ENCODE measurements at places on chromosomes 6 and 20.
A peak's percentile ranks its signal among the peaks of the same experiment; 100 is the strongest.

GRCh38 chr6:100472674-100473073 lies 8.0 kb upstream of the SIM1 start:
- DNase-seq = peak; percentile 34

DNA sequence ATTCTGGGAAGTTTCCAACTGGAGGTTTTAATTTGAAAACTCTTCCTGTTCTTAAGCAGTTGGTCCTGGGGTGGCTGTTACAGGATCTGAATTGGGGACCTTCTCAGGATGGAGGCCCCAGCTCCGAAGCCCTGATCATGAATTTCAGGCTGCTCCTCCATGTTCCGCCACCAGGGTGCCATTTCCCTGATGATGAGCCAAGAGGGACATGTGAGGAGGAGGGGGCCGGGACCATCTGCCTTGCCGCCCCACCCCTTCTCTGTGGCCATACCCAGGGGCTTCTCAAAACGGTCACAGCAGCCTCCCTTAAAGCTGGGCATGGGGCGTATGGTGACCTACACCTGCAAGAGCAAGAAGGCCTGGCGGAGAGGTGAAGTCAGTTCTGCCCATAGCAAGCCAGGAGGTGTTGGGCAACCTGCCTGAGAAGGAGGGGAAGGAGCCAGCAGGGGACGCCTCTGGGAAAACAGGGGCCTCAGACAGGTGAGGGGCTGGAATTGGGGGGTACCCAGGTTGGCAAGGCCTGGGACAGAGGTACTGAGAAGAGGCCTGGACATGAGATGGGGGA lies 3.6 kb upstream of the BAK1 start:
- DNase-seq = no peak

- peak; percentile 30 for DNase-seq
Measured at GRCh38 chr20:11274141-11274594, 600.4 kb upstream of the JAG1 start.

GRCh38 chr20:11966186-11966585 lies 48.5 kb downstream of the BTBD3 start:
- no peak for DNase-seq

- DNase-seq = no peak
Measured at GRCh38 chr20:49483018-49483695, 689 bp upstream of the KCNB1 start.

DNA sequence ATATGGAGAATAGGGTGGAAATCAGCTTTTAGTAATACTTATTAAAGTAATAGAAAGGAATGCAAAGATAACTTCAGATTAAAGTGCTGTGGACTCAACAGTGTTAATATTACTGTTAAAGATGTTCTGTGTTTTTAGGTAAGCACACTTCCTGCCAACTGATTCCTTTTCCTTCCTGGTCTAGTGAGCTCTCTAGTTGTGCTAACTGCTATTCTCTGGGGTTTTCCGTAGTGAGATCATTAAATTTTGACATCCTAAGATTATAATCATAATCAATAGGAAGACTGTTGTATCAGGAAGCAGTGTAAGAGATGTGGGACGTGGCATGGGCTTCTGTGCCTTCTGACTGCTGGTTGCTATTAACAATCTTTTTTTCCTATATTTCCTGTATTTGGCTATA lies 1.2 kb upstream of the TMEM217 start:
- no peak for DNase-seq

- no peak for DNase-seq
Measured at GRCh38 chr20:17505636-17506517, 25.3 kb downstream of the BFSP1 start.

- no peak for DNase-seq
Measured at GRCh38 chr20:10799735-10800134, 125.9 kb upstream of the JAG1 start.

DNA sequence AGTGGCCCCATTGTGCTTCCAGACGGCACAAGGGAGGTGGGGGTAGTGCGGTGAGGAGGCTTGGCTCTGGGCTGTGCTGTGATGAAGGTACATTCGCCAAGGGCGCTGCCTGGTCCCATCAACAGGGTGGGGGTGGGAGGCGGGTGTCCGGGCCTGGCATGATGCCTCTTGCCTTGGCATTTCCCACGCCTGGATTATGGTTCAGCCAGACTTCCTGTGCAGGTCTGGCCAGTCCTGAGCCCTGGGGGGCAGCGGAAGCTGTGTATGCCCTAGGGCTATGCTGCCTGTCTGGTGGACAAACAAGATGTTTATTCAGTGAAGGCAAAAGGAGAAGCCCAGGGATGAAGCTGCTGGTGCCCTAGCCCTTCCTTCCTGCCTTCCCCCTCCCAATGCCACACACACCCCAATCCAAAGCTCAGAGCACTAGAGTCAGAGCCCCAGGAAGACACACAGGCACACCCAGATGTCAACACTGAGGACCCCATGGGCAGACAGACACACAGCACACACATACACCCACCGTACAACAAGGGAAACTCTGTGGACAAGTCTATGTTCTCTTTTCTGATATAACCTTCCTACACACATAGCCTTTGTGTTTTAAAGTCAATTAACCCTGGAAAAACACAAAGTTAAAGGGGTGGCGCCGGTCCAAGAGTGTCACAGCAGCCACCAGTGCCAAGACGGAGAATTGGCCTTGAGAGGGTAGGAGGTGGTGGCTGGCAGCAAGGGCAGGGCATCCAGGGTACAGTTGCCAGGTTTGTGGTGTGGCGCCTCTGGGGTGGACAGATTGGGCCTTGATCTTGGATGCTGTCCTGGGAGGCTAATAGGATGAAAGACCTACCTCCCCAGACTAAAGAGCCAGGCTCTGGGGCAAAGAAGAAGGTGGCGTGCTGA lies 54.7 kb upstream of the SAYSD1 start:
- peak; percentile 92 for DNase-seq

DNA sequence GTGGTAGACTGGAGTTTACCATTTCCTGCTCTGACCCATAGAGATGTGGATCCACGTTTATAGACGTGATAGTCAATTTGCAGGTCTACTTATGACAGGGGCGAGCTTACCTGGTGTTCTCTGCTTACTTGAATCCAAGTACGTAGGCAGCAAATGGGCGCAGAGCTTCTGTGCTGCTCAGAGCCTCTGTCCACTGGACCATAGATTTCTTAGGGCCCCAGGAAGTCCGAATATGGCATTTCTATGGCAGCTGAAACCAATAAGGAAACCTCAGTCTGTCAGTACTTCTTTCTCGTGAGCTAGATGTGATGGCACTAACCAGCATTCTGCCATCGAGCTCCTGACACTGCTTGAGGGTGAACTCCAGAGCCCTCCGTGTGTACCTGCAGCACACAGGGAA lies 19.5 kb upstream of the NPEPL1 start:
- DNase-seq = no peak
